ENCODE measurements at places on chromosomes 13 and 19.

GRCh38 chr13:93635616-93636032 is 409.0 kb downstream of the GPC6 start:
- no peak for DNase-seq

DNA sequence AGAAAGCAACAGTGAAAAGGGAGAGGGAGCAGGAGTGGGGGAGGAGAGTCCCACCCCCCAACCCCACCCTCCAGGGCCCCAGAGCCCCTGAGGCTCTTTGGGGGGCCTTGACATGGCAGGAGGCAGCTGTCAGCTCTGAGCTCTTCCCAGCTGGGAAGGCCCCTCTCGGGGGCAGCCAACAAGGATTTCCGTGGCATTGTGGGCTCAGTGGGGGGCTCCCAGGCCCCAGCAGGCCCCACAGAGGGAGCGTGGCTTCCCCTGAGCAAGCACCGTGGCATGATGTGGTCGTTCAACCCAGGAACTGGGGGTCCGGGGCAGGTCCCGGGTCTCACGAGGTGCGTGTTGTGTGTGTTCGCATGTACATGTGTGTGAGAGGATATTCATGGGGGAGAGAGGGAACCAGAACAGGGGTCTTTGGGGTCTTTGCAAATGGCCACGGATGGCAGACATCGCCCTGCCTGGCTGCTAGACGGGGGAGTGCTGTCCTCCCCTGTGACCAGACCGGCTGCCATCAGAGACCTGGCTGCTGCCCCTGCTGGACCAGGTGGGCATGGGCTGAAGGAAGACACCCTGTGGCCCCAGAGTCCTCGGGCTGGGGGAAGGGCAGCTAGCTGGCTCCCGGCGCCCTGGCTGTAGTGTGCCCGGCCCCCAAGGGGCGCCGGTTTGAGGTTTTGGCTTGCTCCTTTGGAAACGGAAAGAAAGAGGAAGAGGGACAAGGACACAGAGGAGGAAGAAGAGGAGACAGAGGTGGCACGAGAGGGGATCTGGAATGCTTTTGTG is 3.7 kb upstream of the AKAP8L start:
- no peak for DNase-seq

DNA sequence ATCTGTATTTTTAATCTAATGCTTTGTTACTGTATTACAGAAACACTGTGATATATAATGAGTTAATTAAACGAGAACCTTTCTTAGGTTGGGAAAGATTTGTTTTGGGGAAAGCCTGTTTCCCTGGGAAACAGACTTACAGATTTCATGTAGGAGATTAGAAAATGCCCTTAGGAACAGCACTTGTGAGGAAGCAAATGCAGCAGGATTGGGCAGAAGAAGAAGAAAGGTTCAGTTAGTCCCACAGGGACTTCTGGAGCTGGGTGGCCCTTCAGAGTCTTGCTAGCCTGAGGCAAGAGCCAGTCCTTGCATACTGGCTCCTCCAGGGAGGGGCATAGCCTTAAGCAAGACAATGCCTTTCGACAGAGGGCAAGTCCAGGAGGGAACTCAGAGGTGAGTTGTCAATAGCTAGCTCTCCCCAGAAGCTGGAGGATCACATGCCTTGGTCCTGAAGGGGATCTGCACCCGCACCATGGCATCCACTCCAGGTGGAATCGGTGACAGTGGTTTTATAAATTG is 36.8 kb downstream of the N4BP2L1 start:
- no peak for DNase-seq

GRCh38 chr13:46495651-46496050 is 57.3 kb upstream of the LRCH1 start:
- DNase-seq, result no peak

DNA sequence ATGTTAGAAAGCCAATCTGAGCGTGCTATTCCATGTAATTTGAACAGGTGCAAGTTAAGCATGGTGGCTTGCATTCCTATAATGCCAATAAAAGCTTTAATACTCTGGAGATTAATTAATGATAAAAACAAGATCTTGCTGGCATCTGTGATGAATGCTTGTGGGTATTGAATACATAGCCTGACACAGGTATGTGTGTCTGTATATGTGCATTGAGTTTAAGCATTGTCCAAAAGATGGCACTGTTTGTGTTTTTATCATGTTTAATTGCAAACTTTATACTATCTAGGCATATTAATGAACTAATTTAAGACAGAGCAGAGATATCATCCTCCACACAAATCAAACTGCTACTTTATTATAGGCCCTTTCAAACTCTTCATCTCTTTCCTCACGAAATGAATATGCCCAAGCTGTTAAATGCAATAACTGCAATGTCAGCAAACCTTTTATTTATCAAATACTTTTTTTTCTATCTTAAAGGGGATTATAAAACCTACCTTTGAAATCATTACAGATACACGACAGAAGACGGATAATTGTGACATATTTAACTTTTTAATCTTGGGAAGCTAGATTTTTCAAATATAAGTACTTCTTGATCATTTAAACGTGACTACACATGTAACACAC is 86.5 kb downstream of the TNFSF11 start:
- DNase-seq, result no peak

GRCh38 chr13:59690857-59691500 is 472.7 kb downstream of the DIAPH3 start:
- no peak for DNase-seq

DNA sequence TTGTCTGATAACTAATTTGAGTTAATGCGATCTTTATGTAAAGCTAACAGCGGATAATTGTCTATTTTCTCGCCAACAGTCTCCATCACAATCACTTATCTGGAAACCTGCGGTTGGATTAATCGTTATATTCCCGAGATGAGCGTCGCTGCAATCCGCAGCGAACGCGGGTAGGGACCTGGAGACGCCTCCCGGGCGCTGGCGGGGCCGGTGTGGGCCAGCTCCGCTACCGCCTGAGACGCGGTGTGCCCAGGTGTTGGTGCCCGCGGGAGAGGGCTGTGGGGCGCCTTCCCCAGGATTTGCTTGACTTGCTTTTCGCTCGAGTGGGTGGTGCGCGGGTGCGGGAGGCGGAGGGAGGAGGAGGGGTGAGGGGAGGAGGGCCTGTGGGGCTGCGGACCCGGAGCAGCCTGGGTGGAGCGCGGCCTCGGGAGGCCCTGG is 38.3 kb downstream of the SOX1 start:
- DNase-seq, result no peak

DNA sequence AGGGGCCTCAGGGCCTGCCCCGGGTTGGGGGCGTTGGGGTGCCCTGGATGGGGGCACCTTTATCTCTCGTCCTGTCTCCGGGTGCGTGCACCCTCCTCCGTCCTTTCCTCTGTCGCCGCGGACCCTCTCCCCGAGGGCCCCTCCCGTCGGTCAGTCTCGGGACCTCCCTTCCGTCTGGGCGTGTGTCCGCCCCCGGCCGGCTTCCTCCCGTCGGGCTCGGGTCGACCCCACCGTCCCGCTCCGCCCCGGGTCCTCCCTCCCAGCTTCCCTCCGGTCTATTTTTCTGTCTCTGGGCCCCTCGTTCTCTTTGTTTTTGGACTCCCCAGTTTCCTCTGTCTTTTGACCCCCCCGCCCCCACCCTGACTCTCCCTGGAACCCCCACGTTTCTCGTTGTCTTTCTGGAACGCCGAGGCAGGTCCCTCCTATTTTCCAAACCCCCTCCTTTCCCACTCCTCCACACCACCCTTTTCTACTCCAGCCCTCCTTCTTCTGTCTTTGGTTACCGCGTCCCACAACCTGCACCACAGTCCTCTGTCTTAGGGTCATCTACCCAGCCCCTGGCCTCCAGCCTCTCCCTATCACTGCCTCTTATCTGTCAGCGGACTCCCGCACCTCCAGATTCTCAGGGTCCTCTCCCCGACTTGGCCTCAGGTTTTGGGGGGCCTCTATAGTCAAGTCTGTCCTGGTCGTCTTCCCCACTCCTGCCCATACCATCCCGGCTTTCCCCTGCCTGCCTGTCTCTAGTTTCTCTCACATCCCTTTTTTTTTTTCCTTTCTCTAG is 757 bp downstream of the EGLN2 start:
- no peak for DNase-seq

- DNase-seq, result no peak
Observed at GRCh38 chr13:92825938-92826596, 400.5 kb upstream of the GPC6 start.

DNA sequence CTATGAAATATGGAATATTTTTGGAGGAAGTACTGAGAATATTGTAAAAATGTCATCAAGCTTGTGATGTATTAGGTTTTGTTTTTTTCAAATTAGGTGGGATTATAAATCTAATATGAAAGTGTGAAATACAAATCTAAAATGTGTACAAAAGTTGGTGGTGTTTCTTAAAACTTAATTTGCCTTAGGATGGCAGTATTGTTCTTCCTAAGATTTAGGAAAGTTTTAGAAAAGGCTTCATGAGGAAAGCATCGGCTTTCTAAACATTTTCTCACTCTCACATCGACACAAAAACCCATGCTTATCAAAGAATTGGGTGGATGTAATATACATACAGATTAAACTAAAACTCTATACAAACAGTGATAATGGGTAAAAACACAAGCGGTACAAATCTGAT is 972.0 kb upstream of the PCDH20 start:
- DNase-seq, result no peak

GRCh38 chr13:93147946-93148345 is 78.7 kb upstream of the GPC6 start:
- no peak for DNase-seq

DNA sequence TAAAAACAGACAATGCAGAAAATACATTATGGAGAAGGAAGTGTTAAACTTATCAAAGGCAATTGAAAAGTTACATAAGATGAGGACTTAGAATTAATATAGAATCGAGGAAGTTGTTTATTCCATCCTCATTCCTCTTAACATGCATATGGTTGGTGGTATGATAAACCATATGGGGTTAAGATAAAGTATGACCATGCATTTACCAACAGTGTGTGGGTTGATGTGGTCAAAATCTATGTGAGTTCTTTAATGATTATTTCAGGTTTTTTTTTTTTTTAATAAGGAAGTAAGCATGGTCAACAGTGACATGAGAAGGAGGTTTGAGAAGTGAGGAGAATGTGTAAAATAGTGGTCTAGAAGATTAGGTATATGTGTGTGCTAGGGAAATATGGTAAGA is 94.5 kb downstream of the TDRD3 start:
- no peak for DNase-seq

DNA sequence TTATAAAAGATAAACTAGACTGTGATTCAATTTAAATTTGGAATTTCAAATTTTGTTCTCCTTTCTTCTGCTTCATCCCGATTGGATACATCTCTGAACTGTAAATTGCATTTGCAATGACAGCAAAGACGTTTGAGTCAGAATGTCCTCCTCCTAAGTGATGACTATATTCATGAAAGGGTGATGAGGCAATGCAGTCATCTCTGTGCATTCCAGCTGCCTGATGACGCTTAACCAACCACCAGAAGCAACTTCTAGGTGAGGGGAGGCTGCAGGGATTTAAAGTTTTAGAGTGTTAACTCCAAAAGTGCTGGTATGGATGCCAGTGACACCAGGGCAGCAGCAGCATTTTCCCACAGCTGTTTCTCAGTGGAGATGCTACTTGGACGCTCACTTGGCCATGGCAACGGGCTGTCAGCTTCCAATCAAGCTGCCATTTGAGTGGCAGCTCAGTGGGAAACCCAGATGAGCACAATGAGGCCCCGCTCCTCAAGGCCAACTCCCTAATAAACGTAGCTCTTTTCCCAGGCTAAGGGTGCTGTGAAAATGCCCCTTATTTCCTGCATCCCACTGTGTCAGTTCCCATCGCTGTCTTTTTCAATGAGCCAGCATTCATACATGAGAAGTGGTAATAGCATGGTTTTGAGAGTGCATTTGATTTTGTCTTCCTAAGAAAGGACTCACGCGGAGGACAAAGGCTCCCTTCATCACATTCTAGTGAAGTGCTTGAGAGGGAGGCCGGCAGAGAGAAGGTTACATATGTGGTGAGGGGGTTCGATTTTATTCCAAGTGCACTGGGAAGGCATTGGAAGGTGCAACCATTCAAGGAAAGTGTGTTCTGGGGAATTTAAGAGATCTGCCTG is 45.2 kb upstream of the AMER2 start:
- no peak for DNase-seq

DNA sequence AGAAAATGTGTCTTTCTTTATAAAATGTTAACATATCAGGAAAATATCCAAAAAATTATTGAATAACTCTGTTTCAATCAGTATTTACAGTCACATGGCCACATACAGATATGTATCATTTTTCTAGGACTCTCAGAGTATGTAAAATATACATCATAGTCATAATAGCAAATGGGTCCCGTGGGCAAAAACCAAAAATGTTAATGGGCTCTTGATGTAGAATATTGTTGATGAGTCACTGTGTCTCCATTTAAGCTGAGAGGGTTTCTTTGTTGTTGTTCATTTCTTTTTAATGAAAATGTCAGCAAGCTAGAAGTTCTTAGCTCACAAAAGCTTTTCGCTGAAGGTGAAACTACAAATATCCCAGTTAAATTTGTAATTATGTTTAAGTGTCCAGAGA is 1713.1 kb upstream of the PCDH20 start:
- DNase-seq, result no peak

DNA sequence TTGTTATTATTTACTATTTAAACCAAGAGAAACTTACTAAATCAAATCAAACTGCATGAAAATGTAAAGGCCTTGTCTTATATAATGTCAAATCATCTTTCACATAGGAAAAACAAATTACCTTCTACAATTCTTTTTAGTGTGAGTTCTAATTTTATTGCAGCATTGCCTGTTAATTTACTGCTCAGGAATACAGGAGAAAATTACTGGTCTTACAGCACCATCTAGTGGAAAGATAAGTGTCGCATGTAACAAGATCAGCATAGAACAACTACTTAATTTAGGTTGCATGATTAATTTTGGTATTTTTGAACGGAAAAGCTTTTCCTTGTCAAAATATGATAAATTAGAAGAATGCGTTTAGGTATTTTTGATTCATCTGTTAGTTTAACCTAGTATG is 502.7 kb downstream of the UQCRFS1 start:
- no peak for DNase-seq

- no peak for DNase-seq
Observed at GRCh38 chr19:35514282-35514809, 897 bp upstream of the DMKN start.
